ENCODE measurements at places on chromosomes 13 and 19.

DNA sequence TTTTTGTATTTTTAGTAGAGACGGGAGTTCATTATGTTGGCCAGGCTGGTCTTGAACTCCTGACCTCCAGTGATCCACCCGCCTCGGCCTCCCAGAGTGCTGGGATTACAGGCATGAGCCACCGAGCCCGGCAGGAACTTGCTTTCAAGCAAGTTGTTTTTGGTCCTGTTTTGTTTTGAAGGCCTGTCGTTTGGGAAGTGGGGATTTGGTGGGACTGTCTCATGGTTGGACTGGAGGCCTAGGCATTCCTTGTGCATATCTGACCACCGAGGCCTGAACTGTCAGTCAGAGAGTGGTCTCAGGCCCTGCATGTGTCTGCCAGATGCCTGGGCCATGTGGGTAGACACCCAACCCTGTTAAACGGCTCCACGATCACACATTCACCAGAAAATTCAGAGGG, 26.3 kb downstream of the UBXN6 start:
- DNase-seq: no peak

GRCh38 chr19:43124360-43124759, 41.9 kb upstream of the PSG2 start:
- peak; percentile 0 for DNase-seq

GRCh38 chr19:40802300-40803169, 3.5 kb downstream of the EGLN2 start:
- peak; percentile 47 for DNase-seq

GRCh38 chr13:110272227-110272626, 34.7 kb downstream of the COL4A1 start:
- DNase-seq: no peak

DNA sequence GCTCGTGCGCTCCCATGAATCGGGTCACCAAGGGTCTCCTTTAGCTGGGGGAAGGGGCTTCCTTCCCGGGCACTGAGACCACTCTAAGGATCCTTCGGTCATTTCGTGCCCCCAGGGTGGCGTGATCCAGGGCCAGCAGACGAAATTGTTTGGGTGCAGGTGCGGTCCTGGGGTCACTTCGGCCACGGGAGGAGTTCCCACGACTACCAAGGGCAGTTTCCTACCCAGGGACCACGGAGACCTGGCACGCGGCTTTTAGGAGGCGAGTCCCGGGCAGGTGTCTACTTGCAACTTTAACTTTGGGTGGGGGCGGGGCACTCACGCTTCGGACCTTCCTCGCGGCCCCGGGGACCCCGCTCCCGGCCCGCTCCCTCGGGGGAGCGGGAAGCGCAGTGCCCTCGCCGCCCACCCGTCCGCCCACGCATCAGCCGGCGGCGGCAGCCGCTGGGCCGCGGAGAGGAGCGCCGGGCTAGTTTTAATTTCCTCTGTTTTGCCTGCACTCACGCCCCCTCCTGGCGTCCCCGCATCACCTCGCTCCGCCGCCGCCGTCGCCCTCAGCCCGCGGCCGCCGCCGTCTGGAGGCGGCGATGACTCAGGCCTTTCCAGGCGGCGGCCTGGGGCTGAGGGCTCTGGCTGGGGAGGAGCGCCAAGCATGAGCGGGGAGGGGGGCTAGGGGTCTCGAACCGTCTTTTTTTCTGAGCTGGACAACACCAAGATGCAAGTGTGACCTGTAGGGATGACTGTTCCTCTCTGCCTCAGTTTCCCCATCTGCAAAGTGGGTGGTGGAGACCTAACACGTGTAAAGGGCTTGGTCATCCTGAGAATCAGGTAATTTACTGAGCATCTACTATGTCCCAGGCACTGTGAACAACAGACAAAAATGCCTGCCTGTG, 21.8 kb downstream of the OLFM2 start:
- peak; percentile 94 for DNase-seq
